KBM-7 (cell line): ENCODE measurements at places on chromosomes 5 and 9.
A peak's percentile ranks its signal among the peaks of the same experiment; 100 is the strongest.

DNA sequence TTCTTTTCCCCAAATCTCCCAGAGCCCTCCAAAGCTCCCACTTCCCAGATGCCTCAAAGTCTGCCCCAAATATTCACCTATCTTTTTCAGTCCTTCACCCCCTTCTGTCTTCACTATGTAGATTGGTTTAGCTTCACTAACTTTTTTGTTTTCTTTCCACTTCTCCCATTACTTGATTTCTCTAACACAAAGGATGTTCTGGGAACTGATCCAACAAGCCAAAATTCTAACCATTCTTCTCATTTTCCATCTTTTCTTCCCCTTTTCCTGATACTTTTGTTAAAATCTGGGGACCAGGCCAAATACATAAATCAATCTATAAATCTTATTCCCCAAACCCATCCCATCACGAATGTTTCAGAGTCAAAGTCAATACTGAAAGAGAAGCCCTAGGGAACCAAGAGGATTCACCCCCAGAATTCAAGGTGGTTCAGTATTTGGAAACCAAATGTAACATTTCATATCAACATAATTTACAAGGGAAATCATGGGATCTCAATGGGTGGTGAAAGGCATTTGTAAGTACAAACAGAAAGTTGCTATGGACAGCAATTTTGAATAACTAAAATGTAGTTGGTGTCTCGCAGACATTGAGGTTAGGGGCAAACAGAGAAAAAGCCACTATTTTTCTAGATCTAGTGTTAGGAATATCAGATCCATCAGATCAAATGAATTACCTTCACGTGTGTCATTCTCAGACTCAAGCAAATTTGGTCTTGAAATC, 35.3 kb downstream of the APTX start:
- no peak for DNase-seq

DNA sequence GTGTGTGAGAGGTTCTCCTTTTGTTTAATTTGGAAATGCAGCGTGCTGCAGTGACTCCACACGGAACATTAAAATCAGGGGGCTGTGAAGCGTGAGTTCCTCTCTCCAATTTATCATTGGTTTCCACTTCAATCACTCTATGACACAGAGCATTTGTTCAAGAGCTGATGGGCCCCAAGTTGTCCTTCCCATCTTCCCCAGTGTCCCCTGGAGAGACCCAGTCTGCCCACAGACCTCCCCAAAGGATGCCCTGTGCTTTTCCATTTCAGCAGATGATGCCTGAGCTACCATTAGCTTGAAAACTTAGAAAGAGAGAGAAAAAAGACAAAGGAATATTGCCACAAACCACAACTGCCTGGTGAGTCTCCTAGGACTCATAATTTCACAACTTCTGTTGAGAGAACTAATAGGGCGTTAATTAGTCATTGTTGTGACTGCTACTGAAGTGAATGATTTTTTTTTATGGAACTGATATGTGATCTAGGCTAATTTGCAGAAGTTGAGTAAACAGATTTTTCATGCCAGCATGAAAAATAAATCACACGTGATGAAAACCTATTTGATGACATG, 772.7 kb downstream of the SEMA5A start:
- no peak for DNase-seq

- no peak for DNase-seq
Measured at GRCh38 chr9:76883341-76883855, 22.5 kb downstream of the PRUNE2 start.

- no peak for DNase-seq
Measured at GRCh38 chr5:140043508-140043872, 391 bp upstream of the NRG2 start.

- no peak for DNase-seq
Measured at GRCh38 chr5:139418793-139419192, 14.9 kb upstream of the SPATA24 start.

DNA sequence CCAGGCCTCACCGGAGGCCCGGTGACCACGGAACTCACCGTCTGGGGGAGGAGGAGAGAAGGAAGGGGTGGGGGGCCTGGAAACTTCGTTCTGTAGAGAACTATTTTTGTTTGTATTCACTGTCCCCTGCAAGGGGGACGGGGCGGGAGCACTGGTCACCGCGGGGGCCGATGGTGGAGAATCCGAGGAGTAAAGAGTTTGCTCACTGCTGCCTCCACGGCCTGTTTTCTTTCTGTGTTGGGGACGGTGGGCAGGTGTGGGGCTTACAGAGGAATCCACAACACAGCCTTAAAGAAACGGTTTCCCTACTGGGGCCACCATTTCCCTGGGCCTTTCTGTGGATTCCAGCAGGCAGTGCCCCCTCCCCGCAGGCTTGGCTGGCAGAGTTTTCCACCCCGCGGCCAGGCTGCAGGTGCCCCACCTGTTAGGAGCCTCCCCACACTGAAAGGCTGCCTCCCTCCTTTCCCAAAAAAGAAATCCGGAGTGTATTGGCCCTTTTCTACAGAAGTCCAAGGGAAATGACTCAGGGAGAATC, 80.8 kb downstream of the NTNG2 start:
- DNase-seq, result no peak

DNA sequence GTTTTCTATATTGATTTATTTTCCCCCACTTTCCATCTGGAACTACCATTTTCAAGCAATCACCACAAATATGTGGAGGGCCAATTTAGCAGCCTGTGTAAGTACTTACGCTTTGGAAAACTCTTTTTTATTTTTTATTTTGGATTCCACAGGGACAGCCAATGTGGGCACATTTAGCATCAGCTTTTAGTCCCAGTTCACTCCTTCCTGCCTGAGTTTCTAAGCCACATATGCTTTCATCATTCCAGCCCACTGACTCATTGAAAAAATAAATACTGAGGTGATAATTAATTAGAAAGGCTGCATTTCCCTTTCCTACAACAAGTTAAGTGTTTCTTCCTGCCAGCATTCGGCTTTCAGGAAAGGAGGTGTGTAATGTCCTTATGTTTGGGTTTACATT, 76.8 kb downstream of the TMEM167A start:
- no peak for DNase-seq

DNA sequence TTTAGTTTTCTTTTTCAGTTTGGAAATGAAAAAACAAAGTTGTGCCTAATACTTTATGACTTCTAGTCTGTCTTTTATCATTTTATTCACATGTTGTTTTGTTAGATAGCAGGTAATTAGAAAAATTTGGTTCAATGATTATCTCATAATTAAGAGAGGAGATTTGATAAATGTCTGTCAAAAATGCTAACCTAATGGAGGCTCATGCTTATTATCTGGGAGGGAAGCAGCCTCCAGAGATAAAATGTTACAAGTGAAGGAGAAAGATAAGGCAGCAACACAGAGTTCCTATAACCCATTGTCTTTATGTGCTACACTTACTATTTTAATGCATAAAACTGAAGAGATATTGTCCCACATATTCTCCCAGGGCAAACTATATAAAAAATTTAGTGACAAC, 53.5 kb downstream of the SLC27A6 start:
- DNase-seq, result no peak

DNA sequence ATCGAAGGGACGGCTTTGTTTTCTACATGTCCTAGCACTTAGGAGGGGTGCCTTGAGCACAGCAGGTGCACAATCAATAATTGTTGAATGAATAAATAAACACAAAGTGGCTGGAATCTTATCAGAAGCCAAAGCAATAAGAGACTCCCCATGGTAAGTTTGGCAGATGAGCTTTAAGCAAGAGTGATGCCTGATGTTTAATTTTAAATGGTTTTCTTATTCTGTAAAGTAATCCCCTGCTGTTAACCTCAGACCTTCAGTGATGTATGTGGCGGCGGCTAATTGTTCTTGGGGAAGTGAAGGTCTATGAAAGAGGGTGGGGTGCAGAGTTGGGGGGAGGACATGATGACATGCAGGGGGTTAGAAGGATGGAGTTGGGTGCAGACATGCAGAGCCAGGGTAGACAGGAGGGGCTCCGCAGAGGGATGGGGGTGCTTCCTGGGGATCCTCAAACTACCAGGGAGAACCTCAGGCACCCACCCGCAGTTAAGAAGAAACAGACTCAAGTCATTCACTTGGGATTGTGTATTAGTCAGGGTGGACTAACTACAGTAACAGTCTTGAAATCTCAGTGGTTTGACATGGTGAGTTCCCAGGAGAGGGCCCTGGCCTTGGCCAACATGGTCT, 65.7 kb upstream of the SHB start:
- DNase-seq, result no peak

- no peak for DNase-seq
Measured at GRCh38 chr9:113919382-113919781, 43.3 kb downstream of the ZNF618 start.

- no peak for DNase-seq
Measured at GRCh38 chr9:134214766-134215419, 50.5 kb upstream of the RNU6ATAC start.

- no peak for DNase-seq
Measured at GRCh38 chr5:144089401-144090021, 80.9 kb downstream of the YIPF5 start.

- DNase-seq, result peak; percentile 54
Measured at GRCh38 chr9:20760246-20760891, 76.3 kb downstream of the FOCAD start.

DNA sequence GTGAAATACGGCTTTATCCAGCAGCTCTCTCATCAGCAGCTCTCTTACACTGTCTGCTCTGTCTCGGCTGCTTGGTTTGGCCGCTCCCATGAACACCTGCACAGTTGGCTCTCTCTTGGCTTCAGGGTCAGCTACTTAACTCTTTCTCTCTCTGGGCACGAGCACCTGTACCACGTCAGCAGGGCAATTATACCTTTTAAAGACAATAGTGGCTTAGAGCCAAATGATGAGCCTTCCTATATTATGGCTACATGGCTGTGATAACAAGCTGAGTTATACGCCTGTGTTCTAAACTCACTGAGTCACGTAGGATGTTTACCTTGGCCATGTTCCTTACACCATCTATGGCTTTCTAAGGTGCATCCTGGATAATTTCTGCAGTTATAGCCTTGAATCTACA, 69.2 kb upstream of the CTNND2 start:
- DNase-seq, result no peak

- DNase-seq, result peak; percentile 25
Measured at GRCh38 chr5:139660105-139660922, 12.2 kb downstream of the CXXC5 start.

DNA sequence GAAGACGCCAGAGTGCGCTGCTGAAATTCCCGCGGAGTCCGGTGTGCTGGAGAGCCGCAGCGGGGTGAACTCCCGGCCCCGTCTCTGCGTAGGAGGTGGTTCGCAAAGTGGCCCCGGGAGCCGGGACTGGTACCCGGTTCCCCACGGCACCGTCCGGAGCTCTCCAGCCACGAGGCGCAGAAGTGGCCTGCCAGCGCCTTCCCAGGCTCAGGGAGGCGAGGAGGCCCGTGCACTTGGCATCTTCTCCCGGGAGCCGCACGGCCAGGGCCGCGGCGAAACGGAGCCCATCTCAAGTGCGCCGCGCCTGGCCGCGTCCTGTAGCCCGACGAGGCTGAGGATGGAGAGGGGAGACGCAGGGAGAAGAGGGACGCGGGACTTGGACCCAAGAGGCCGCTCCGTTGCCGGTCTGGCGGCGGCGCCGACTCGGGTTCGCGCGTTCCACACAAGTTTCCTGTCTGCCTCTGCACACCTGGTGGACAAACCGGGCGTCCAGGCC, 1.1 kb upstream of the IRX1 start:
- no peak for DNase-seq

GRCh38 chr9:134381671-134382516, 55.6 kb downstream of the RXRA start:
- DNase-seq, result peak; percentile 81

DNA sequence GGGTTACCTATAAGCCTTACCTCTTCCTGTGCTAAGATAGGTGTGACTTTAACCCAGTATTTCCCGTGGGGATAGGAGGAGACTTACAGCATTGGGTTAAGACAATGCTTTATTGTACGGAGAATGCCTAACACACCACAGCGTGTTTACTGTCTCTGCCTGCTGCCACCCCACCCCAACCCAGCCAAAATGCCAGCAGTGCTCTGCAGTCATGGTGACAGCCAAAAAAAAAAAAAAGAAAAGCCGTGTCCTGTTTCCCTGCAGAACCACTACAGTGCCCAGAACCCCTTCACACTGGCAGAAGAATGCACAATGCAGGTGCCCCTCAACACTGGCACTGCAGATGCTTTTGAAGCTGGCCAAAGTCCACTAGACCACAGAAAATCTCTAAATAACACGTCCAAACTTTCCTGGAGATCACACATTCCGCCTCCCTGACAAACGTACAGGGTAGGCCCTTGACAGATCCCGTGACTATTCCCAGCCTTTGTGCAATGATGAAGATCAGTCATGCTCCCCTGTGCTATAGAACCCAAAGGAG, 102.2 kb downstream of the SERINC5 start:
- DNase-seq, result no peak

DNA sequence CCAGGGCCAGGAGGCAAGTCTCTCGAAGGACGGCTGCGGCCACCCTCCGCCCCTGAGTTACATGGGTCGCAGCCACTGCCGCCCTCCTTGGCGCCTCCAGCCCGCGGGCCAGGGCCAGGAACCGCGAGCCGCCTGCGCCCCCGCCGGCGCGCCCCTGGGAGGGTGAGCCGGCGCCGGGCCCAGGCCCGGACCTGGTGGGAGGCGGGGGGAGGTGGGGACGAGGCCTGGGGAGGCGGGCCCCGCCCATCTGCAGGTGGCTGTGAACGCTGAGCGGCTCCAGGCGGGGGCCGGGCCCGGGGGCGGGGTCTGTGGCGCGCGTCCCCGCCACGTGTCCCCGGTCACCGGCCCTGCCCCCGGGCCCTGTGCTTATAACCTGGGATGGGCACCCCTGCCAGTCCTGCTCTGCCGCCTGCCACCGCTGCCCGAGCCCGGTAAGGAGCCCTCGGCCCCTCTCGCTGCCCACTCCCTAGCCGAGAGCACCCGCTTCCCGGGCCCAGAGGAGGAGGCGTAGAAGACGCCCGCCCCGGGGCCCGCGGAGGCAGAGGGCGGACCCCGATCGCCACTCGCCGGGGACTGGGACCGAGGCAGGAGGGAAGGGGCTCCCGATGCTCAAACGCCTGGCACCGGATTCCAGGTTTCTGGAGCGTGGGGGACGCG, at the start of gene ASS1:
Gene ASS1 (plus strand): TSS at position 397 of the 657 bp plus-strand sequence. CDS start 7,268 bp downstream, outside the sequence.
- DNase-seq, result peak; percentile 32

DNA sequence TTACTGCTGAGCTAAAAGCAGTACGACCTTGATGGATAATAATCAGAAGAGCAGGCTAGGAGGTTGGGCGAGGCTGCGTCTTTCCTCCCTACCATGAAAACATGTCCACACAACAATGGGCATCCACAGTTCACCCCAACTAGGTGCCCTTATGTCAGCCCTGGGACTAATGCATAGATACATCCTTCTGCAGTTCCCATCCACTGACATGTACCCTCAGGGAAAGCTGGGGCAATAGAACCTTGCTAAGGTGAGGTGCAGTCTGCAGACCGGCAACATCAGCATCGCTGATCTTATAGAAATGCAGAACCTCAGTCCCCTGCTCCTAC, 697 bp upstream of the PRUNE2 start:
- DNase-seq, result no peak
